ENCODE measurements at places on chromosomes 11 and 22.

DNA sequence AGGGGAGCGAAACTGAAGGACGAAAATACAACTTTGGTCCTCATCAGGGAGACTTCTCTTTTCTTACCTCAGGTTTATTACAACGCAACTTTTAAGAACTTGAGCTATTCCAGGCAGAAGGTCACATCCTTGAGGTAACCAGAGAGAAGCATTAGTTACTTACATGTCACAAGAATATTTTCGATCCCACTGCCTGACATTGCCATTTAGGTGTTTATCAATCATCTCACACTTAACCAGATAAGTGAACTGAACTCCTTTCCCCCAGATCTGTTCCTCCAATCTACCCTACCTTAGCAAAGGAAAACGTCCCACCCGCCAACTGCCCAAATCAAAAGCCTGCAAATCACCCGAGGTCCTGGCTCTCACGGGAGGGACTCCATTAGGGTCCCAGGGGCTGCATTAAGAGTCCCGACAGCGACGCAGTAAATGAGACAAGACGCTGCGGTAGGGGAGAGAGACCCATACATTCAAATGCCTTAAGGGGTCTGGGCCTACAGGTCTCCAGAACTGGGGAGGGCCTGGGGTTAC lies 734 bp downstream of the ZNF280B start:
- DNase-seq: no peak

GRCh38 chr11:59678118-59678812 lies 9.4 kb upstream of the PATL1 start:
- DNase-seq: no peak

GRCh38 chr11:125148743-125149142 lies 15.8 kb upstream of the PKNOX2 start:
- no peak for DNase-seq

GRCh38 chr11:115338476-115338875 lies 165.7 kb downstream of the CADM1 start:
- no peak for DNase-seq

DNA sequence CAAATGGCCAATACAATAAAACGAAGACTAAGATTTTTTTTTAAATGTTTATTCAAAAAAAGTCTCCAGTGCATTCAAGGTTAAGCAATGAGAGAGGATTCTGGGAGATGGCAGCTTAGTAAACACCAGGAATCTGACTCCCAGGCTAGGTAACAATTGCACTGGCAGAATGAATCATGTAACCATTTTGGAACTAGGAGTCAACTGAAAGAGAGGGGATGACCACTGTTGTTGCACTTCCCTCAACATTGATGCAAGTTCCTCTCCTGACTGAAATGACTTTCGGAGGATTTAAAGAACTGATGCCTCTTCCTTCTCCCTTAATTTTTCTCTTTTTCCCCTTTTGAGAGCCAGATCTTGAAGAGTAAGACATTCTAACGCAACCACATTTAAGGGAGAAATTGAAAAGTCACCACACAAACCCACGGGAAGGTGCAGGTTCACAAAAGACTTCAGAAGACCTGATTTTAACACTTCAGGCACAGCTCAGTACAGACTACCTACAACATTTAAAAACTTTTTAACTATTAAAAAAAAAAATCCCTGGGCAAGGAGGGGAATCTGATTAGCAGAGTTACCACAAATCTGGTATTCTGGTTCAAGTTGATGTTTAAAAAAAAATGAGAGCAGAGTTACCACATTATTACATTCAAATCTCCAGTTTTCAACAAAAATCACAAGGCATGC lies 56.8 kb downstream of the FCHSD2 start:
- DNase-seq: no peak

- DNase-seq: no peak
These were observed 12.2 kb downstream of the MPPED2 start for GRCh38 chr11:30573951-30574350.

DNA sequence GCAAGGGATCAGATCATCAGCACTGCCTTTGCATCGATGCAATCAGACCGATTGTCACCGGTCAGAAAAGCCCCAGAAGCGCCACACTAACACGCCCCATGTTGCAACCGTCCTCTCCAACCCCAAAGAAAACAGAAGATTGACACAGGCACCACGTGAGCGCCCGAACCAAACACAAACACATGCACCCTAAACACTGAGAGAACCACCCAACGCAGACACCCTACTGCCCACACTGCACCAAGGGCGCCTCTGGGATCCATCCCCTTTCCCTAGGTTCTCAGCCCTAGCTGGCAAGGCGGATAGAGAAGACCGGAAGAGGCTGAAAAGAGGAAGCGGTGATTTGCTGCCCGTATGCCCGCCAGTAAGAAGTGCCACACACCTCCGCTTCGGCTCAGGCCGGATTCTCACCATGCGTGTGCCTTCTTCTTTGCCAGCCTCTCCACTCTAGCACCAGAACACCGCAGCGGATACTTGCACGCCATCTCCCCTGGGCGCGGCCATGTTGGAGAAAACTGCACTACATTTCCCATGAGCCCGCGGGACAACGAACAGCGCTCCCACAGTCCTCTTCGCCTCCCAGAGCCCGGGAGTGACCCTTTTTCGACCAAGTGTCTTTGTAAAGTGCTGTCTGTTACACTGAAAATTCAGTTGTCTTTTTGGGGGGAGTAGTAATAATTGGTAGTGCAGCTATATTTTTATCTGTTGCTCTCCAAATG lies at the start of gene ALKBH8:
Gene ALKBH8 (minus strand): TSS at position 517 of the 719 bp plus-strand sequence. CDS start 4,842 bp downstream, outside the sequence.
- DNase-seq: no peak

GRCh38 chr11:128318856-128319474 lies 268.4 kb downstream of the ETS1 start:
- no peak for DNase-seq

DNA sequence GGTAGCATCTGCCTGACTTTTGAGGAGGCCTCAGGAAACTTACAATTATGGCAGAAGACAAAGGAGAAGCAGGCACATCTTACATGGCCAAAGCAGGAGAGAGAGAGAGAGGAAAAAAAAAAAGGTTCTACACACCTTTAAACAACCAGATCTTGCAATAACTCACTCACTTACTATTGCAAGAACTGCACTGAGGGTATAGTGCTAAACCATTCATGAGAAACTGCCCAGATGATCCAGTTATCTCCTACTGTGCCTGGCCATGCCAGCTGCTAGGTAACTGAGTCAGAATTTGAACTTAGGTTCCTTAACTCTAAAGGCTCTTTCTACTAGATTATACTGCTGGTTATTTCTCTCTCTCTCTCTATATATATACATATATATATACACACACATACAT lies 7.3 kb downstream of the HORMAD2 start:
- no peak for DNase-seq

GRCh38 chr11:19844806-19845205 lies 132.2 kb downstream of the NAV2 start:
- DNase-seq: no peak

DNA sequence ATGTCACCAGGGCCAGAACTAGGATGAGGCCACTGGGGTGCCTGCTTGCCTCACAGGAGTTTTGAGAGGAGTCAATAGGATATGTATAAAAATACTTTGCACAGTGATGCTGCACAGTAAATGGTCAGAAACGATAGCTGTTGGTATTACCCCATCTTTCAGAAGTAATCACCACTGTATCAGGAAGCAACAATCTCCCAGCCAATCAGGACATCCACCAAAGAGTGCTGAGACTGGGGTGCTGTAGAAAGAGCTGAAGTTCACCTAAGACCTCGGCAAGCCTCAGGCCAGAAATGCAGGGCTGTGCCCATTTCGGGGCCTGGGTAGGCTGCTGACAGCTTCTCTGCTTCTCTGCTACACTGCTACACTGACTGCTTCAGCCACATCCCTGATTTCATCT lies 17.4 kb downstream of the LMO2 start:
- no peak for DNase-seq

GRCh38 chr11:1234054-1234720 lies 11.3 kb downstream of the MUC5B start:
- no peak for DNase-seq

DNA sequence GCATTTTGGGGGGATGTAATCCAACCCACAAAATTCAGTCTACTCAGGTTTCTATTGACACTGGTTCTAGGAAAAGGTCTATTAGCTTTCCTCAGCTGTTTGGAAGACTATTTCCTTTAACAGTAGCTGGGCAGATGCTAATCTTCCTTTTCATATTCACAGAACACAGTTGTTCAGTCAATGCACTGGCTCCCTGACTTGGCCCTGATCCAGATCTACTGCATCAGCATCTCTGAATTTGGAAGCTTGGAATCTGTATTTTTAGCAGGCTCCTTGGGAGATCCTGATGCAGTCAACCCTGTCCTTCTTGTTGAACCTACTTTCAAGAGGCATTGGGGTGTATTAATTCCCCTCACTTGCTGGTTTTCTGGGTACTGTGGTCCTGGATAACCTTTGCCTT lies 6.3 kb downstream of the HTATIP2 start:
- DNase-seq: no peak

- DNase-seq: no peak
These were observed 101.0 kb upstream of the SORL1-AS1 start for GRCh38 chr11:121553806-121554205.
